ENCODE measurements at places on chromosomes 11 and 22. TPM values are rescaled to one million over a fixed set of nuclear protein-coding genes. Genes with fewer than 3 reads are reported as not detected.

Gene JAML
- total RNA-seq = 272 TPM

Gene CEP164
- total RNA-seq = 38.7 TPM

Gene MED15
- 113 TPM for total RNA-seq

Gene OR51B2
- total RNA-seq = not detected

Gene APOA1
- not detected for total RNA-seq

Gene CATSPER1
- 0.49 TPM for total RNA-seq

Gene C1QTNF4
- 0.19 TPM for total RNA-seq

Gene SPDYC
- not detected for total RNA-seq

Gene GANAB
- 310 TPM for total RNA-seq

Gene CD3G
- 125 TPM for total RNA-seq

Gene ACAT1
- total RNA-seq = 44.5 TPM

Gene GLYATL1B
- not detected for total RNA-seq

Gene SLC22A25
- not detected for total RNA-seq

Gene CCDC157
- total RNA-seq = 3.7 TPM

Gene CABP4
- total RNA-seq = 8.9 TPM

Gene ELFN2
- 0.58 TPM for total RNA-seq

Gene HBE1
- total RNA-seq = not detected

Gene PATE2
- total RNA-seq = not detected

Data from activated T-cell treated with anti-CD3 and anti-CD28 coated beads, Interleukin-2, amount 50 U/mL, for 72 hours (primary cell).